CD4-positive, alpha-beta T cell treated with Interleukin-6 for 4 hours (primary cell): ENCODE measurements at places on chromosomes 11 and 22.

GRCh38 chr11:103110391-103110790 is 1.2 kb downstream of the DYNC2H1 start:
- DNase-seq = no peak

GRCh38 chr11:43130616-43131015 is 181.2 kb upstream of the API5 start:
- no peak for DNase-seq

DNA sequence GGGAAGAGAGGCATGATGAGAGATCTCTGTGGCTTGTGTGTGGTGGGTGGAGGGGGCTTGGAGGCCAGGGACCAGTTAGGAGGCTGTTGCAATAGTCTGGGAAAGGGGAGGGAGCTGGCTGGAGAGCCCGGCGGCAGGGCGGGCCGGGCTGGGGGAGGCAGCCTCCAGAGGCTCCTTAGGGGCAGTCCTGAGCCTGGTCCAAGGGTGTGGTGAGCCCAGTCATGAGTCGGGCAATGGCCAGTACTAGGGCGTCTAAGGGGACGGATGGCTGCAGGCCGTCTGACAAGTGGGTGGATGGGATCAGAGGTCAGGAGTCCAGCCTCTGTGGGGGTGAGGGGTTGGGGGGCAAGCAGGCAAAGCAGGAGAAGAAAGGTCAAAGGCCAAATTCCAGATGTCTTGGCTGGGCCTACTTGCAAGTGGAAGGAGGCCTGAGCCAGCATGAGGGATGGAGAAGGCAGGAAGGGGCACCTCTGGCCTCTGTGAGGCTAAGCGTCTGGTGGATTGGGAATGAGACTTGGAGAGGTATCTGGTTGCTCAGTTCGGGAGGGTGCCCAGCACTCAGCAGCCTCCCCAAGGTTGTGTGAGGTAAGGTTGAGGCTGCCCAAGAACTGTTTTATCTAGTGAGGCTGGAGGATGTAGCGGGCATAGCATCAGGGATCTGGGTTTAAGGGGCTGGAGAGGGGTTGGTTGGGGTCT is 6.0 kb upstream of the CD248 start:
- DNase-seq = no peak

GRCh38 chr11:110715541-110715940 is 3.3 kb upstream of the ARHGAP20 start:
- no peak for DNase-seq

- DNase-seq = no peak
Observed at GRCh38 chr11:125211948-125212340, 47.4 kb downstream of the PKNOX2 start.

- DNase-seq = no peak
Observed at GRCh38 chr11:125226706-125227105, 62.2 kb downstream of the PKNOX2 start.

GRCh38 chr11:33859306-33859705 is 32.6 kb downstream of the LMO2 start:
- no peak for DNase-seq

- DNase-seq = no peak
Observed at GRCh38 chr22:49473286-49473685, 354.4 kb downstream of the BRD1 start.

DNA sequence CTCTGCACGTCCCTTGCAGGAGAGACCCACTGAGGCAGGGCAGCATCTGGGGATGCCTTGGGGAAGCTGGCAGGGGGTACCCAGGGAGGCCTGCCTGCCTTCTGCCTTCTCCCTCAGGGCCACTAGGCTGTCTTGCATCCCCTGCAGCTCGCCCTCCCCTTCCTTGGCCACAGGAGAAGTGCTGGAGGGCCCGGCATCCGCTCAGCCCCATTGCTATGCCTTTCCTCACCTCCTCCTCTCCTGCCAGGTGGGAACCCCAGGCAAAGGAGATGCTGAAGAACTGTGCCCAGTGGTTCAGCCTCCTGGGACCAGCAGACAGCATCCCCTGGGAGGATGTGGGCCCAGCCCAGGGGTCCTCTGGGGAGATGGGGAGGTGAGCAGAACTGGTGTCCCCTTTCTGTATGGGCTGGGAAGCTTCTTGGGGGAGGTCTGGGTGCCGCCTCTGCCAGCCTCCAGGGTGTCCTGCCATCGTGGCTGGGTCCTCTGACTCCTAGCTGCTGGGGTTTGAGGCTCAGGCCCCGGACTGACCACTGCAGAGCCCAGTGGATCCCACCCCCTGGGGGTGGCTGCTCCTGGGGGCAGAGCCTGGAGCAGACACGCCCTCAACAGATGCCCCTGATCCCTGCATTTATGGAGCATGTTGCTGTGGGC is 20.6 kb downstream of the MRGPRG start:
- no peak for DNase-seq
